Stimulated activated CD8-positive, alpha-beta memory T cell treated with anti-CD3 and anti-CD28 coated beads, Interleukin-15, amount 100 ng/mL, for 24 hours (primary cell): ENCODE measurements at places on chromosomes 11 and 22.

DNA sequence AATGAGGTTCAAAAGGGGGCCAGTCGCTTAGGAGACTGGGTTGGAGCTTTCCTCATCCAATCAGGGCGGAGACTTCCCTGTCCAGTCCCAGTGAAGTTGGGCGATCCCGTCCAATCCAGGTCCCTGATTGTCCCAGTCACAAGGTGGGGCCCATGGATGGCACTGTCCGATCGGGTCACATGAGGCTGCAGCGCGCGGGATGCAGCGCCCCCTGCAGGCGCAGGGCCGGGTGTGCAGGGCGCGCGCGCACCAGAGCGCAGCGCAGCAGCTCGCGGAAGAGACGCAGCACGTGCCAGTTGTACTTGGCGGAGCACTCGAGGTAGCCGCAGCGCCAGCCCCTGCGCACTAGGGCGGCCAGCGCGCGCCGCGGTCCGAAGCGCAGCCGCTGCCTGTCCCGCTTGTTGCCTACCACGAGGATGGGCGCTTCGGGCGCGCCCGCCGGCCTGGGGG is 2.3 kb downstream of the RASL10A start:
- DNase-seq = no peak

- no peak for DNase-seq
Observed at GRCh38 chr22:46660604-46661201, 40.5 kb downstream of the GRAMD4 start.

- DNase-seq = no peak
Observed at GRCh38 chr22:35634943-35635540, 13.2 kb upstream of the APOL6 start.

- DNase-seq = no peak
Observed at GRCh38 chr11:64276653-64277431, 7.6 kb downstream of the BAD start.

GRCh38 chr11:36162006-36162882 is 127.0 kb downstream of the COMMD9 start:
- DNase-seq = no peak

GRCh38 chr11:32527261-32528175 is 56.1 kb upstream of the EIF3M start:
- DNase-seq = no peak

DNA sequence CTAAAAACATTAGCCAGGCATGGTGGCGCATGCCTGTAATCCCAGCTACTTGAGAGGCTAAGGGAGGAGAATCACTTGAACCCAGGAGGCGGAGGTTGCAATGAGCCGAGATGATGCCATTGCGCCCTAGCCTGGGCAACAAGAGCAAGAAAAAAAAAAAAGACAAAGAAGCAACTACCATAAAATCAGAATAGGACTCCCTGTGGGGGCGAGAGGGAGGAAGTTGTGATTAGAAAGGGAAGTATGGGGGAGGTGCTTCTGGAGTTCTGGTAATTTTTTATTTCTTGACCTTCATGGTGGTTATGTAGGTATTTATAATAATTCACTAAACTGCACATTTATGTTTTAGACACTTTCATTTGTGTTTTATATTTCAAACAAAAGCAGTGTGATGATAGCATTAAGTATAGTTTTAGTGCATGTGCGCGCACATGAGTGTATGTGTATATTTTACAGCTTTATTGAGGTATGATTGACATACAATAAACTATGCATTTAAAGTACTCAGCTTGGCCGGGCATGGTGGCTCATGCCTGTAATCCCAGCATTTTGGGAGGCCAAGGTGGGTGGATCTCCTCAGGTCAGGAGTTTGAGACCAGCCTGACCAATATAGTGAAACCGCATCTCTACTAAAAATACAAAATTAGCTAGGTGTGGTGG is 43.5 kb downstream of the SIK2 start:
- no peak for DNase-seq

GRCh38 chr22:31945971-31946680 is 1.8 kb downstream of the YWHAH start:
- no peak for DNase-seq
